ENCODE measurements at places on chromosomes 5 and 9. TPM values are rescaled to one million over a fixed set of nuclear protein-coding genes. Genes with fewer than 3 reads are reported as not detected.

The TLR4 gene
- total RNA-seq = under 0.01 TPM

The ZFP2 gene
- 0.56 TPM for total RNA-seq

The MAP1B gene
- total RNA-seq = 183 TPM

The ERBIN gene
- total RNA-seq = 70.1 TPM

The SPATA31C1 gene
- not detected for total RNA-seq

The WASHC1 gene
- 3.1 TPM for total RNA-seq

The CXCL14 gene
- under 0.01 TPM for total RNA-seq

The OR1J4 gene
- total RNA-seq = not detected

- peak overlapping the region; percentile 100 for H3K27ac ChIP-seq
- H3K36me3 ChIP-seq = no peaks in the 10 kb centered on the region
- DNase-seq = peak; percentile 96
- peak overlapping the region; percentile 89 for H3K4me3 ChIP-seq
- peaks cover 2% of the 10 kb centered on the region for H3K4me1 ChIP-seq
- no peaks in the 10 kb centered on the region for H3K27me3 ChIP-seq
Observed at GRCh38 chr5:55994998-55995914, 493 bp upstream of the IL6ST start.

- no peaks in the 10 kb centered on the region for H3K4me1 ChIP-seq
- no peak for DNase-seq
- no peaks in the 10 kb centered on the region for H3K27me3 ChIP-seq
- no peaks in the 10 kb centered on the region for H3K36me3 ChIP-seq
- no peak overlapping the region for H3K27ac ChIP-seq
- no peak overlapping the region for H3K4me3 ChIP-seq
Observed at GRCh38 chr9:17859228-17859627, 280.4 kb downstream of the SH3GL2 start.

DNA sequence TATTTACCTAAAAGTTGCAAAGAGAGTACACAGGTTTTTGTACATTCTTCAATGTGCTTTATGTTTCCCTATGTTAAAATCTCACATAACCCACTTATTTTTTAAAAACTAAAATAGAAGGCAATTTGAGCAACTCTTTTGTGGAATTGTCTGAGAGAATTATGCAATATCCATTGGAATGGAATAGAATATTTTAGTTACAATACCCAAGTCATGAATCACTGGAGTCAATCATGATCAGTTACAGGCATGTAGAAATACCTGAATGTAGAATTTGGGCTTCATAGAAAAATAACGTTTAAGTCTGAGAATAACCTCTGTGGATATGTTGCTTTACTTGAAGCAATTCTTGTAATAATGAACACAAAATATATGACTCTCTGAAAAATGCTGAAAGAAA is 143.3 kb downstream of the FGF10 start:
- no peak for DNase-seq
- H3K36me3 ChIP-seq = no peaks in the 10 kb centered on the region
- H3K27me3 ChIP-seq = no peaks in the 10 kb centered on the region
- no peak overlapping the region for H3K4me3 ChIP-seq
- no peaks in the 10 kb centered on the region for H3K4me1 ChIP-seq

DNA sequence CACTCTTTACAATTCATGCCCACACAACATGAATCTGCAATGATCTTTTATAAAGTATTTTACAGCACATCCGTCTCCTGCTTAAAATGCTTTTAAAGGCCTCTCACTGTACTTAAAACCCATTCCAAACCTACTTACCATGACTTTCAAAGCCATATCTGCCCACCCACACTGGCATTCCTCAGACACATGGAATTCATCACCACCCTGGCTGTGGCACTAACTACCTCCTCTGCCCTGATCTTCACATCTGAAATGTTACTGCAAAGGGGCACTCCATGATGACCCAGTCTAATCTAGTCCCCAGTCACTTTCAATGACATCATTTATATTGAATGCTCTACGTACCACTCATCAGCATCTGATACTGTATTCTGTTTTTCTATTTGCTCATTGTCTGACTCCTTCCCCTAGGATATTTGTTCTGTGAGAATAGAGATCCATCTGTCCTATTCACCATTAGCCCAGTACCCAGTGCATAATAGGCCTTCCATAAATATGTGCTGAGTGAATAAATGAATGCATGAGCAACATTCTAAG is 193.2 kb upstream of the KIF2A start:
- no peaks in the 10 kb centered on the region for H3K4me1 ChIP-seq
- DNase-seq = no peak
- no peak overlapping the region for H3K4me3 ChIP-seq
- no peaks in the 10 kb centered on the region for H3K36me3 ChIP-seq

DNA sequence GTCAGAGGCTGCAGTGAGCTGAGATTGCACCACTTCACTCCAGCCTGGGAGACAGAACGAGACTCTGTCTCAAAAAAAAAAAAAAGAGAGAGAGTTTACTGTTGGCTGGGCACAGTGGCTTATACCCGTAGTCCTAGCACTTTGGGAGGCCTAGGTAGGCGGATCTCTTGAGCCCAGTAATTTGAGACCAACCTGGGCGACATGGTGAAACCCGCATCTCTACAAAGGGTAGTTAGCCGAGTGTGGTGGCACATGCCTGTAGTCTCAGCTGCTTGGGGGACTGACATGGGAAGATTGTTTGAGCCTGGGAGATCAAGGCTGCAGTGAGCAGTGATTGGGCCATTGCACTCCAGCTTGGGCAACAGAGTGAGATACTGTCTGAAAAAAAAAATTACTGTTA is 12.6 kb downstream of the HABP4 start:
- H3K27me3 ChIP-seq = no peaks in the 10 kb centered on the region
- no peak overlapping the region for H3K4me3 ChIP-seq
- peaks cover 11% of the 10 kb centered on the region for H3K36me3 ChIP-seq
- H3K27ac ChIP-seq = no peak overlapping the region

DNA sequence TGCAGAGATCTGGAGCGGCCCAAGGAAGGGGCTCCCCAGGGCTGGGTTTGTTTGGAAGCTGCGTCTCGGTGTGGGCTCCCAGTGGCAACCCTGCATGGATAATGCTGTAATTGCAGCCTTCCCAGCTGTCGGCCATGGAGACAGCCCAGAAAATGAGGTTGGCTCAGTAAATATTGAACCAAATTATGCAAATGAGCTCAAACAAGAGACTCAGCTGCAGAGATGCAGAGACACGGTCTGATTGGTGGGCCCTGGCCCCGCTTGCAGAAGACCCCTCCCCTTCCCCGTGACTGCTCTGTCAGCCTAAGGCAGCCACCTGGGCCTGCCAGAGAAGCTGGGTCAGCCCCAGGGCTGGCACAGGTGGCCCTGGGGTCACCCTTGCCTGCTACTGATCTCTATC is 75.9 kb downstream of the RAD23B start:
- H3K4me1 ChIP-seq = no peaks in the 10 kb centered on the region
- no peaks in the 10 kb centered on the region for H3K36me3 ChIP-seq
- no peak overlapping the region for H3K27ac ChIP-seq
- no peak overlapping the region for H3K4me3 ChIP-seq

- no peak overlapping the region for H3K27ac ChIP-seq
- H3K27me3 ChIP-seq = peaks cover 20% of the 10 kb centered on the region
- no peaks in the 10 kb centered on the region for H3K36me3 ChIP-seq
- H3K4me1 ChIP-seq = no peaks in the 10 kb centered on the region
- H3K4me3 ChIP-seq = no peak overlapping the region
Observed at GRCh38 chr5:16593628-16594027, 23.2 kb downstream of the RETREG1 start.

GRCh38 chr5:21687621-21688020 is 1165.5 kb downstream of the CDH12 start:
- no peak overlapping the region for H3K27ac ChIP-seq
- H3K27me3 ChIP-seq = no peaks in the 10 kb centered on the region
- H3K36me3 ChIP-seq = no peaks in the 10 kb centered on the region
- no peak overlapping the region for H3K4me3 ChIP-seq
- peaks cover 1% of the 10 kb centered on the region for H3K4me1 ChIP-seq

DNA sequence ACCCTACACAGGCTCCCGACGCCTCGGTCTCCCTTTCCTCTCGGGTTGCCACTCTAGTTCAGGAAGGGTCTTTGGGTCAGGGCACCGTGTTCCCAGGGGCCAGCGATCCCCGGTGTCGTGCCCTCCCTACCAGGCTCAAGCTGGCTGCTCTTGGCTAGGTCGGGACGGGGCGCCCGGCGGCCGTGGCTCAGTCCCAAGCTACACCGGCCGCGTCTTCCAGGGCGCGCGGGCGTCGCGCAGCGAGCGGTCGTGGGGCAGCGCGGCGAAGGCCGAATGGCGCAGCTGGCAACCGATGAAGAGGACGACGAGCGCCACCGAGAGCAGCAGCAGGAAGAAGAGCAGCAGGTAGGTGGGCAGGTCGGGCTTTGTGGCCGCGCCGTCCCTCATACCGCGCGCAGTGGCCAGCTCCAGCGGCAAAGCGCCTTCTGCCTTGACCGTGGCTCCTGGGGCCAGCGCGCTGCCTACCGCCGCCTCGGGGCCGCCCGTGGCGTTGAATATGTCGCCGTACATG is 892 bp downstream of the SMIM32 start:
- H3K36me3 ChIP-seq = peaks cover 10% of the 10 kb centered on the region
- peaks cover 53% of the 10 kb centered on the region for H3K27me3 ChIP-seq
- no peak for DNase-seq
- peak overlapping the region; percentile 27 for H3K4me3 ChIP-seq

DNA sequence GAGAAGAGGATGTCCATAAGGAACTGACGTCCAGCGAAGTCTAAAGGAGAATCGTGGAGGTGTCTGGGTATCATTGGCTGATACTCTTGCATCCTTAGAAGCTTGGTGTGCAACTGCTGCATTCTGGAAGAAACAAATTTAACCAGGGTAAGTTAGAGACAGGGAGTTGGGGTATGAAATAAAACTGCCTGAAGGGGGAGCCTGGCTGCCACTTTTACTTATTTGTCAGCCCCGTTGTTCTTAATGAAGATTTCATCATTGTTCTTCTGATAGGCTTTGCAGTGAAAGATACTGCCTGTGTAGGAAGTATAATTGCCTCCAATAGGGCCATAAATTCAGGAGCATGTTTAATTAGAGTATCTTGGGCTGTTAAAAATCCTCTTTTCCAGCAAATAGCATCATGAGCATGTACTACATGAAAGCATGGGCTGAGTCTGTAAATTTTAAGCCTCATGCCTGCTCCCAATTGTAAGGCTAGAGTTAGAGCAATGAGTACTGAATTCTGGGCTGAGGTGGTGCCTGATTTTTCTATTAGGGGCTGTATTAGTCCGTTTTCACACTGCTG is 1264.5 kb upstream of the ACO1 start:
- no peaks in the 10 kb centered on the region for H3K4me1 ChIP-seq
- no peaks in the 10 kb centered on the region for H3K36me3 ChIP-seq
- DNase-seq = no peak
- no peak overlapping the region for H3K4me3 ChIP-seq

- no peak overlapping the region for H3K27ac ChIP-seq
- H3K36me3 ChIP-seq = no peaks in the 10 kb centered on the region
- DNase-seq = peak; percentile 29
- H3K4me3 ChIP-seq = no peak overlapping the region
- H3K27me3 ChIP-seq = no peaks in the 10 kb centered on the region
- H3K4me1 ChIP-seq = peaks cover 5% of the 10 kb centered on the region
Observed at GRCh38 chr5:122120957-122121356, 8.4 kb upstream of the ZNF474 start.

- H3K27me3 ChIP-seq = no peaks in the 10 kb centered on the region
- peak; percentile 86 for DNase-seq
- peaks cover 29% of the 10 kb centered on the region for H3K36me3 ChIP-seq
Observed at GRCh38 chr9:21813575-21814473, 11.4 kb downstream of the MTAP start.

- peak; percentile 27 for DNase-seq
- H3K4me1 ChIP-seq = no peaks in the 10 kb centered on the region
- H3K36me3 ChIP-seq = no peaks in the 10 kb centered on the region
- H3K27me3 ChIP-seq = no peaks in the 10 kb centered on the region
- H3K27ac ChIP-seq = no peak overlapping the region
Observed at GRCh38 chr5:86971034-86971571, 296.6 kb upstream of the RASA1 start.

DNA sequence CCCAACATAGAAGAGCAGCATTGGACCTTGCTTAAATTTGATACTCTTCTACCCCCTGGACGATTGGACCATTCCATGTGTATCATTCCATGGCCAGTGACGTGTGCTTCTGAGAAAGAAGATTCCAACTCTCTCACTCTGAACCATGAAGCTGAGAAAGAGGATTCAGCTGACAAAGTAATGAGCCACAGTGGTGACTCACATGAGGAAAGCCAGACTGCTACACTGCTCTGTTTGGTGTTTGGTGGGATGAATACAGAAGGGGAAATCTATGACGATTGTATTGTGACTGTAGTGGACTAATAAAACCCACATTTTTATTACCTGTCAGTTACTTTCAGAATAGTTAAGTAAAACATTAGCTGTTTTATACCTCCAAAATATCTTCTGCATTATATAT is 7.5 kb downstream of the HSPA5 start:
- no peak overlapping the region for H3K27ac ChIP-seq
- peaks cover 36% of the 10 kb centered on the region for H3K36me3 ChIP-seq
- peak; percentile 100 for DNase-seq
- H3K4me1 ChIP-seq = peaks cover 4% of the 10 kb centered on the region

DNA sequence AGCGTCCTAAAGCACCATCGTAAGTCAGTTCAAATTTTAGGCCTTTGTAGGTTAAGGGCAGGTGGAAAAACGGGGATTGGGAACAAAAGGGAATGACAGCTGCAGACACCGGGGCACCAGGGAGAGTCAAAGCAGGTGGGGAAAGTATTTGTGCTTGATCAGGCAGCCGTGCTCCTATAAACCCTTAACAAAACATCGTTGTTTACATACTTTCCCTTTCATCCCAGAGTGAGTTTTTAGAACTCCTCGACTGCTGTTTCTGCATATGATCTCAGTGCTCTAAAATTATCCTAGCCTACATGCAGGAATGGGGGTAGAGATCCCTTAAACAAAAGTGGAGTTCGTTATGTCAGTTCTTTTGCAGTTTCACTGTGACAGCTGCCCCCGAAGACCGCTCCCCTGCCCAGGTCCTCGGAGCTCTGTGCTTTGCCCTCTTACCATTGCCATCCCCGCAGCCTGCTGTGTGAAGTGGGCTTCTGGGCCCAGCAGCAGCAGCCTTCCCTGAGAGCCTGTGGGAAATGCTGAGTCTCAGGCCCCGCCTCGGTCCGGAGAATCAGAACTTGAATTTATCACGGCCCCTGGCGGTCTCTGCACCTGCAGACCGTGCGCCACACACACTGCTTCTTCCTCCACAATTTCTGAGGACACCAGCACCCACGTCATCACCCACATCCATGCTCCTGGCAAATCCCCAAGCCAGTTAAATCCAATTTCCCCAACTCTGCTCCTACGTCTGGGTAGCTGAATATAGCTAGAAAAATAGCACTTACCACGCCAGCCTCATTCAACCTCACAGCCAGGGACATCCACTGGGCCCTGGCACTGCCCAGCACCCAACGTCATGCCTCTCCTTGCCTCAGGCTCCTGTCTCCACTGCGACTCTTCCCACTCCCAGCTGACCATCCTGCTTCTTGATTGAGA is 86.8 kb downstream of the NSUN2 start:
- H3K4me3 ChIP-seq = no peak overlapping the region
- H3K27ac ChIP-seq = no peak overlapping the region
- no peaks in the 10 kb centered on the region for H3K36me3 ChIP-seq
- H3K27me3 ChIP-seq = peaks cover 2% of the 10 kb centered on the region

Data from IMR-90 (cell line).